WTC11 (cell line): ENCODE measurements at places on chromosomes 5 and 9. TPM values are rescaled to one million over a fixed set of nuclear protein-coding genes. Genes with fewer than 3 reads are reported as not detected.
A peak's percentile ranks its signal among the peaks of the same experiment; 100 is the strongest.

DNA sequence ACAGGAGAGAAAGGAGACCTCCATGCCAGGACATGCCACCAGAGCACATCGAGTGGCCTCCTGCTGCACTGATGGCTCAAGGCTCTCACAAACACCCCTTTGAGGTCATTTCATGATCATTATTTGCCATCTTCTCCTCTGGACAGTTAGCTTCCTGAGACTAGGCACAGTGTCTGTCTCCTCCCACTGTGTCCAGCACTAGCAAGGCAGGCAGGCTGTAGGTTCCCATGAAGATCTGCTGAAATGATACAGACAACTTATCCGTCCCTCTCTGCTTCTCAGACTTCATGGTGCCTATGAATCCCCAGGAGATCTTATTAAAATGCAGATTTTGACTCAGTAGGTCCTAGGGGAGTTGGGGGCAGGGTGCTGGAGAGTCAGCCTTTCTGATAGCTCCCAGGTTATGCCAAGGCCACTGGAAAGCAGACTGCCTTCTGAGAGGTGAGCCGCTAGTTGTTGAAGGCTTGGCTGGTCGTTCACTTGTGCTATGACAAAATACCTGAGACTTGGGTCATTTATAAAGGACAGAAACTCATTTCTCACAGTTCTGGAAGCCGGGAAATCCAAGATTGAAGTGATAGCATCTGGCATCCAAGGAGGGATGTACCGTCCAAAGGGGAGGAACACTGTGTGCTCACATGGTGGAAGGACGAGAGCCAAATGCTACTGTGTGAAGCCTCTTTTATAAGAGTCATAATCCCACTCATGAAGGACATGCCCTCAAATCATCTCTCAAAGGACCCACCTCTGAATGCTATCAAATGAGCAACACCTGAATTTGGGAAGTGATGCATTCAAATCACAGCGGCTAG, 183.4 kb downstream of the SPOCK1 start:
- no peak overlapping the region for H3K27ac ChIP-seq
- H3K4me3 ChIP-seq: no peak overlapping the region
- no peaks in the 10 kb centered on the region for H3K27me3 ChIP-seq
- DNase-seq: no peak
- peaks cover 27% of the 10 kb centered on the region for H3K4me1 ChIP-seq

- DNase-seq: peak; percentile 73
- no peak overlapping the region for H3K27ac ChIP-seq
- H3K36me3 ChIP-seq: no peaks in the 10 kb centered on the region
- H3K4me3 ChIP-seq: peak overlapping the region; percentile 67
These were observed 199.4 kb downstream of the MEF2C start for GRCh38 chr5:88683506-88684135.

DNA sequence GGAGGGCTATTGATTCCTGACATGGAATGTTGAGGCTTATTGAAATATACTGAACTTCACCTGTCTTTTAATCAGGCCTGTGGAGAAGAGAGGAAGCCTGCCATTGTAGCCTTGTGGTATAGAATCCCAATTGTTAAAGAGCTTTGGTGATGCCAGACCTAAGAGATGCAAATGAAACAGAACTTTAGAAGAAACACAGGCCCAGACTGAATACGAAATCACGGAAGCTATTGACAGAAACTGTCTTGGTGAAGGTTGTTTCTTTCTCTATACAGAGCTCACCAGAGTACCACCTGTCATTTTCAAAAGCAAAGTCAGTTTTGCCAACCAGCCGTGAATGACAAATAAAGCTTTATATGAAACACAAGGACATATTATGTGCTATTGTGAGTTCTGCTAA, 660.3 kb downstream of the ISL1 start:
- no peak overlapping the region for H3K27ac ChIP-seq
- peaks cover 18% of the 10 kb centered on the region for H3K4me1 ChIP-seq
- H3K36me3 ChIP-seq: no peaks in the 10 kb centered on the region
- H3K4me3 ChIP-seq: no peak overlapping the region
- no peak for DNase-seq

- peak overlapping the region; percentile 62 for H3K27ac ChIP-seq
- H3K4me3 ChIP-seq: no peak overlapping the region
- peaks cover 60% of the 10 kb centered on the region for H3K36me3 ChIP-seq
- no peak for DNase-seq
These were observed 40.0 kb downstream of the G3BP1 start for GRCh38 chr5:151811593-151812321.

- H3K27me3 ChIP-seq: no peaks in the 10 kb centered on the region
- no peak overlapping the region for H3K4me3 ChIP-seq
- no peak for DNase-seq
These were observed 11.6 kb downstream of the C9orf72 start for GRCh38 chr9:27561685-27562084.

The CSF2 gene
- total RNA-seq: 0.25 TPM in 1 of 3 replicates, not detected in the others

GRCh38 chr9:16598316-16598715, 272.2 kb downstream of the BNC2 start:
- H3K4me3 ChIP-seq: no peak overlapping the region
- DNase-seq: no peak
- H3K36me3 ChIP-seq: no peaks in the 10 kb centered on the region
- H3K27ac ChIP-seq: 0 out of 2 replicates have a peak overlapping the region, but pooled peaks have one; percentile 24

The TICAM2 gene
- total RNA-seq: 0.66 to 1.0 TPM in 2 of 3 replicates, not detected in the other

The PGM5 gene
- total RNA-seq: 0.11 to 0.16 TPM (median 0.13 TPM) in 3 replicates

The STPG3 gene
- total RNA-seq: 0.21 to 0.26 TPM in 2 of 3 replicates, not detected in the other

DNA sequence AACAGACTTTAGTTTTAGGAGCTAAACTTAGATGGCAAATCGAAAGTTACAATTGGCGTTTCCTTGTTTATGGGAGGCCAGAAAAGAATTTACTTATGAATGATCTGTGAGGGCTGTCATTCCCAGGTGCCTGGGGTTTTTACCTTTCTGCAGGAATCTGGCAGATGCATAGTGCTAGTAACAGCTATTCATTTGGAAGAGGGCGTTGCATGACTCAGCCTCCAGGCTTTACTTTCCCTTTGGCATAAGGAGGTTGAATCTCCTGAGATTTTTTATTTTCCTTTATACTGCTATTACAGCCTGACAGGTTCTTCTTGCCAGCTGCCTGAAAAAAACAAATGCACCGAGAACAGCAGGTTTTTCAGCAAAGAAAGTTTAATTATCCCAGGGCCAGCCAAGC, 30.0 kb downstream of the CARD6 start:
- H3K27ac ChIP-seq: peak overlapping the region; percentile 61; the same call in 1 of the 2 replicates
- H3K27me3 ChIP-seq: no peaks in the 10 kb centered on the region
- peaks cover 23% of the 10 kb centered on the region for H3K4me1 ChIP-seq
- no peak for DNase-seq
- no peak overlapping the region for H3K4me3 ChIP-seq
- no peaks in the 10 kb centered on the region for H3K36me3 ChIP-seq

DNA sequence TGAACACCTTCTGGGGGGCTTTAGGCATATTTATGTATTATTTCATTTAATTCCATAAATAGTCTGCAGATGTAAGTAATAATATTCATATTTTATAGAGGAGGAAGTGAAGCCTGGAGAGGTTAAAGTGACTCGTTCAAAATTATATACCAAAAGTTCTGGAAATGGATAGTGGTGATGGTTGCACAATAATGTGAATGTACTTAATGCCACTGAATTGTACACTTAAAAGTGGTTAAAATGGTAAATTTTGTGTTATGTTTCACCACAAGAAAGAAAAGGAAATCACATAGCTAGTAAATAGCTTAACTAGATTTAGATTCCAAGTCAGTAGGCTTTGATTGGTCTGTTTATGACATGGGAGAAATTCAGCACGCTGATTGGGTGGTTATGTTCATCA, 13.0 kb upstream of the TMEFF1 start:
- H3K27ac ChIP-seq: no peak overlapping the region
- no peaks in the 10 kb centered on the region for H3K27me3 ChIP-seq
- H3K36me3 ChIP-seq: no peaks in the 10 kb centered on the region

The PKD2L2 gene
- 0.21 TPM in 1 of 3 replicates, not detected in the others for total RNA-seq

The HINT2 gene
- 33.6 to 42.7 TPM (median 42.1 TPM) in 3 replicates for total RNA-seq

DNA sequence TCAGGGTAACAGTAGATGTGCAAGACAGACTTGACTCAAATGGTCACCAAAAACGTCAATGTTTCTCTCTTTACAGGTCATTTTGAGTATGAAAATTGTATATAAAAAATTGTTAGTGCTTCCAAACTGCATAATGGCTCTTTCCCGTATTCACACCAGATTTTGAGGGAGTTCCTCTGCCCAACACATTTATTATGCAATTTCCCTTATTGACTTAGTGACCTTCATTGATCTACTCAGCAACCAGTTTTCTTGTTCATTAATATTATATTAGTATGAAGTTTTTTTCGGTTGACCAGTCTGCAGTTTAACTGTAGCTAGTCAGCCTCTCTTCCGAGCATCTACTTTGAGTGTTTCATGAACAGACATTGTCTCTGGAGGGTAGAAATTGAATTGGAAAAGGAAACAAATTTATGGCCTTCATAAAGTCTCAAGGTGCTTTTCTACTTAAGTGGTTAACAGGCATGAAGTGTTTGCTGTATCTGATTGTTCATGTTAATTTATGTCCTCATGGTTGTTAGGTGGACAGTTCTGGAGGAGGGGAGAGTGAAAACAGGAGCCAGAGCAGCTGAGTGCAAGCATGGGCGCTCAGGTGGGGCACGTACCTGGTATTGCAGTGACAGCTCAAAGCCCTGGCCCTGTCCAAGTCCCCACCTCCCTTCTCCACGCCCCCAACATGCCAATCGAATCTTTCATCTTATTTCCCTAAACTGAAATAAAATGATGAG, 240.2 kb downstream of the RFK start:
- no peak overlapping the region for H3K4me3 ChIP-seq
- DNase-seq: no peak
- H3K27ac ChIP-seq: no peak overlapping the region; the same call in 1 of the 2 replicates
- H3K4me1 ChIP-seq: peaks cover 14% of the 10 kb centered on the region
- H3K27me3 ChIP-seq: no peaks in the 10 kb centered on the region

DNA sequence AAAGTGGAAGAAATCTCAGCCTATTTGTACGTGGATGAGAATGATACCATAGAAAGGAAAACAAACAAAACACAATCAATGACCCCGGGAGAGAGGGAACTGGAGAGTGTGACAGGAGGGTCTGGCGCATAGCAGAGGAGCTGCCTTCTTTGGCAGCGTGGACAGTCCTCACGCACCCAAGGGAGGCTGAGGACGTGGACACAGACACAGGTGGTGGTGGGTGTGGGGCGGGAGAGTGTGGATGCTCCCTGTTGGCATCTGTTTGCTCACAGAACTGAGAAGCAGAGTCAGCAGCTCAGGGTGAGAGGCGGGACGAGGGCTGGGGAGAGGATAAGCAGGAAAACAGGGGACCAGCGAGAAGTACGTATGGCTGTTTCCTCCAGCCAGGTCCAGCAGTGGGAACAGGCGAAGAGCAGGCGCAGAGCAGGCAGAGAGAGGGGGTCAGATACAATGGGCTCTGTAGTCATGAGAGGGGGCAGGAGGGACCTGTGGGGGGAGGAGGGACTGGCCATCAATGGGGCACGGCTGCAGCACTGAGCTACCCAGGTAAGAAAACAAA, 10.0 kb downstream of the CMBL start:
- H3K27me3 ChIP-seq: no peaks in the 10 kb centered on the region
- no peak overlapping the region for H3K27ac ChIP-seq
- no peak overlapping the region for H3K4me3 ChIP-seq
- H3K4me1 ChIP-seq: peaks cover 8% of the 10 kb centered on the region; the same call in 1 of the 2 replicates
- peaks cover 23% of the 10 kb centered on the region for H3K36me3 ChIP-seq

- H3K36me3 ChIP-seq: no peaks in the 10 kb centered on the region
- H3K4me3 ChIP-seq: no peak overlapping the region
- H3K27ac ChIP-seq: no peak overlapping the region
These were observed 422.6 kb downstream of the EFNA5 start for GRCh38 chr5:107248066-107248695.

The TMEM171 gene
- 0.96 to 1.8 TPM (median 1.7 TPM) in 3 replicates for total RNA-seq

The PCDHGA1 gene
- total RNA-seq: 1.1 to 1.5 TPM (median 1.2 TPM) in 3 replicates
